ENCODE measurements at places on chromosomes 7 and 10.

DNA sequence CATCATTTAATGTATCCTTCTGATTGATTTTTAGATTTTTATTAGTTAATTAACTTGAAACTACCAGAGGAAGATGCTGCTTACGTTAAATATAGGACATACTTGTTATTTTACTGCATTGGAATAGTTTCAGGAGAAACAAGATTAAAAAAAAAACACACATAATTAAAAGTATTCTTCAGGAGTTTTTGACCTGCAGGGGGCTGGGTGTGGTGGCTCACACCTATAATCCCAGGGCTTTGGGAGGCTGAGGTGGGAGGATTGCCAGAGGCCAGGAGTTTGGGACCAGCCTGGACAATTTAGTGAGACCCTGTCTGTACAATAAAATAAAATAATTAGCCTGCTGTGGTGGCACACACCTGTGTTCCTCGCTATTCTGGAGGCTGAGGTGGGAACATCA lies 10.7 kb downstream of the CBLL1 start:
- no peak for DNase-seq

DNA sequence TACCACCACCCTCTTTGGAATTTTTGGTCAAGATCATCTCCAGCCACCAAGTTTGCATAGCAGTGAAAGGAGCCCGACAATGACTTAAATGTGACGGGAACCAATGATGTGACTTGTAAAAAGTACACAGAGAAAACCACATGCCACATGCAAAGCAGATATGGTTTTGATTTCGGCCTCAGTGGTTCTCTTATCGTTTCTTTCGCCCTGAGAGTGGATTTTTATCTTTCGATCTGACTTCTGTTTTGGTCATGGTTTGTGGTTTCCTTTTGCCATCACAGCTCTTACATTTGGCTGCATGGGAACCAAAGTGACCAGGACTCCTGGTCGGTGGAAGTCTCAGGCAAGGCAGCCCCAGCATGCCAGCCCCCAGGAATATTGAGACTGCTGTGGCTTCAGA lies 31.5 kb downstream of the TCF7L2 start:
- no peak for DNase-seq

- no peak for DNase-seq
Observed at GRCh38 chr10:4526311-4526731, 299.7 kb upstream of the AKR1E2 start.

DNA sequence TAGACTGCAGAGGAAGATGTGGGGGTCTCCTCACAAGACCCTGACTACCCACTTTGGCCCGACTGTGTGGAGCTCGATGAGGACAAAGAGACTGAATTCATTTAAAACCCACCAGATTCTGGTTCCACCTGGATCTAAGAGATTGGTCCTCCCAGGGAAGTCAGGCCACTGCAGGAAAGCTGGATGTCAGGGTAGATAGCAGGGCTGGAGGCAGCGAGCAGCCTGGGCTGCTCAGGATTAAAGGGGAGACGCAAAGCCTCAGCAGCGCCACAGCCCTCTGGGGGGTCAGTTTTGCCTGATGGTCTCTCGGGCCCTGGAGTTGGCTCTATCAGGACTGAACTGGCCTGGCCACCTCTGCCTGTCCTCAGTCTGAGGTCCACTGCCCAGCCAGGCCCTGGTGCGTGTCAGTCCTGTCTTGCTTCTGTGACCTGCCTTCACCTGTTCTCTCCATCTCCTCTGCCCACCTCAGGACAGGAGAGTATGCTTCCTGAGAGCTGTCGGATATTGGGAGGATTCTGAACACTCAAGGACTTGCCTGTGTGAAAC lies 12.2 kb upstream of the KLRG2 start:
- DNase-seq, result no peak

DNA sequence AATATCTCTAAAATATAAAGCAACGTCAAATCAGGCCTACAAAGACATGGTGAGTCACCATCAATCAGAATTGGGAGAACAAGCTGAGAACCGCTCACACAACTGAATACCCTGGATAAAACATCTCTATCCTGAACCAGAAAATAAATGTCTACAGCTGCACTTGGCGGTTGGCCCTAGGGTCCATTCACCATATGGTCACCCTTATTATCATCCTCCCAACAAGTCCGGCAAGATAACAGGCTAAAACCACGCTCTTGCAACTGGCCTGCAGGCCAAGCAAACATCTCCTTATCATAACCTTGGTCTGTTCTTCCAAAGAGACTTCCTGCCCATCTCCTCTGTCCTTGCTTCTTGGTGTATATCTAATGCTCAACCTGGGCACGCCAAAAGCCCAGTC lies 310.7 kb downstream of the CALN1 start:
- no peak for DNase-seq

GRCh38 chr10:13913897-13914296 lies 327.1 kb downstream of the PRPF18 start:
- no peak for DNase-seq

GRCh38 chr7:16579216-16579615 lies 52.6 kb downstream of the LRRC72 start:
- no peak for DNase-seq

DNA sequence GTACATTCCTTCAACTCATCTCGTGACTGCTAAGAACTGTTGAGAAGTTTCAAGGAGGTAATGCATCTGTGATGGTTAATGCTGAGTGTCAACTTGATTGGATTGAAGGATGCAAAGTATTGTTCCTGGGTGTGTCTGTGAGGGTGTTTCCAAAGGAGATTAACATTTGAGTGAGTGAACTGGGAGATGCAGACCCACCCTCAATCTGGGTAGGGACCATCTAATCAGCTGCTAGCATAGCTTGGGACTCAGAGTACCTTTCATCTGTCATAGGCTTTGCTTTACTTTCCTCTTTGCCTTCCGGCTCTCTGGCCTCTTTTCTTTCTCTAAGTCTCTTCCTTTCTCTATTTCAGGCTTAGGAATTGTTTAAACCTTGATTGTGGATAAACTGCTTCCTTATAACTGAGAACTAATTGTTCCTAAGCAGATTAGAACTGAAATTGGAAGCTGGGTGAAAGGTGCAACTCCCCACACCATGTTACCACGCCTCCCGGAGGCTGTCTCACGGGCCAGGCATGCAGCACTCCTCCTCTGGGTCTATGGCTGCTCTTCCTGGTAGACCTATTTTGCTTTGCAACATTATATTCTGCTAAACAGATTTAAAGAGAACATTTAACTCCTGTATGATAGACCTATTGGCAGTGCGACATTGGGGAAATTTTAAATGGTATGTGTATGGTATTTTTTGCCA lies 298.2 kb downstream of the CCSER2 start:
- no peak for DNase-seq

DNA sequence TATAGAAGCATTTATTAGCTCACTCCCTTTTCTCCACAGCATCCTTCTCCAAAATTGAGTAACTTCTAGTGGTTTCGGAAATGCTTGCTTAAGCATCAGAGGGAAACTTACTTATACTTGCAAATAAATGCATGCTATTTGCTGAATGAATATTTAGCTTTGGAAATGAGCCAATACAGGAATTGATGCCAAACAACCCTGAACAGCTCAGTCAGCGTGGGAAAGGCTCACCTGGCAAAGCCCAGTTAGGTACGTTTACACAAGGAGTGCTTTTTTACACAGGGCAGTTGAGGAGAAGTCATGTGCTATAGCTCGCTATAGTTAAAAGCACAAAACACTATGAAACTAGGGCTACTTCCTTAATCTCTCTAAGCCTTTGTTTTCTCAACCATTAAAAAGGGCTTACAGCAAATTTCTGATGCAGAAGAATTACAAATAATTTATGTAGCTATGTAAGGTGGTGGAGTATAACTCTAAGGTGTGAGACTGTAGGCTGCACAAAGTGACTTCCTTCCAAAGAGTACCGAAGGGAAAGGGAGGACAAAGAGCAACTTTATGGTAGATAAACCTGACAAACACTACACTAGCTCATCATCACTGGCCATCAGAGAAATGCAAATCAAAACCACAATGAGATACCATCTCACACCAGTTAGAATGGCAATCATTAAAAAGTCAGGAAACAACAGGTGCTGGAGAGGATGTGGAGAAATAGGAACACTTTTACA lies 498.2 kb downstream of the PHTF2 start:
- no peak for DNase-seq

DNA sequence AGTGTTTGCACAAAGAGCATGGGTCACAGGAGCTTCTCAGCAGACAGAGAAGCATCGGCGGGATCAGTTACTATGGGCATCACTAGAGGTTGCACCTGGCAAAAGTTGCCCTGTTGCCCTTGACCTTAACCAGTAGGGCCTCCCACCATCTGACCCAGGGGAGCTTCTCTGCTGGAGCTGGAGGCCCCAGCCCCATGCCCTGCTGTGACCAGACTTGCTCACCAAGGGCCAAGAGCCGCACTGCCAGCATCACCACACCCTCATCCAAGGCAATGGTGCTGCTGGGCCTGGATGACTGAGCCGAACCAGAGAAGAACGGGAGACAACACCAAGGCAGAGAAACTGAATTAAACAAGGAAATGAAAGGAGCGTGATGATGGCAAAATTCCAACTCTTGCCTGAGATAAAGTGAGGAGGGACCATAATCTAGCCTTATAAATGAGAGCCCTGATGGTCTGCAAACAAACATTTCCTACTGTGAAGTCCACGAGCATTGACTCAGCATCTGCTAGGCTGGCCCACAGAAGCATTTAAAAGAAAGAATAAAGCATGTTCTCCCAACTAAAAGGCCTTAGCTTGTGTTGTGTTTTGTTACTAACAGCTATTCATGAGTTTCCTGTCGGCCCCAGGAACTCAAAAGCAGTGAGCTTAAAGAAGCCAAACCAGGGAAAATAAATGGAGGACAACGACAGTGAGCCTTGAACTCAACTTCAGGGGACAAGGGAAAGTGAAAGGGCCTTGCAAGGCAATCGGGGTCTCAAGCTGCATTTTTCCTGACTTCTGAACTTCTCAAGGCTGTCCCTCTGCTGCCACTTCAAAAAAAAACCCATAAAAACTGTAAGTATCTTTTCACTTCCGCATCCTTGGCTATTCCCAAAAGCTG lies 60.4 kb downstream of the AFAP1L2 start:
- DNase-seq, result no peak

DNA sequence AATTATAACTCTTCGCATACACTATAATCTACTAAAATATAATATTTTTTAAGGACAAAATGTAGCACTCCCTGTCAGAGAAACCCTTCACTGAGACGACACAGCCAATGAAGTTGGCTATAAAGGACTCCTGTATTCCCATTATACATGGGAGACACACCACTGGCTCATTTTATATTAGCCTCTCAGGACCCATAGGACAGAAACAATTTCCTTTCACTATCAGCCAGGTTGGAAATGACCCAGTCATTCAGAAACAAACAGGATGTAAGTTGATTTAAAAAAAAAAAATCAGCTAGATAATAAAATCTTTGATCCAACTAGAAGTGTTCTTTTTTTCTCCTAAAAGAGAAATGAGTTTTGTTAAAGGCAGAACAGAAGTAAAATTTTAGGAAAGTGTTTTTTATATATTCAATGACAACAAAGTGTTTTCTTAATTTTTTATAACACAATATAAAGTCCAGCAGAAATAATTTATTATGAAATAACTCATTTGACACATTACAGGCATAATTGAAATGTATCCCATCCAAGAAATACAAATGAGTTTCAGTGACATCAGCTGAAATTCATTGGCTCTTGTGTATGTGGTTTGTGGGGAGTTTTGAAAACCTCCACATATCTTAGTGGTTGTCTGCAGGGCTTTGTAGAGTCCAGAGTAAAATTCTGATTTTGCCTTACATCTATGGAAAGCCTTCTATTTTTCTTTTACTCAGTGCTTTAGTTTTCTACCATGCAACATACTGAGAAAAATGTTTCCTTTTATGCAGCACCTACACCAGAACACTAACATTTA lies 64.1 kb downstream of the CTTNBP2 start:
- DNase-seq, result no peak

GRCh38 chr10:15092855-15093408 lies 4.2 kb upstream of the RPP38 start:
- DNase-seq, result no peak

DNA sequence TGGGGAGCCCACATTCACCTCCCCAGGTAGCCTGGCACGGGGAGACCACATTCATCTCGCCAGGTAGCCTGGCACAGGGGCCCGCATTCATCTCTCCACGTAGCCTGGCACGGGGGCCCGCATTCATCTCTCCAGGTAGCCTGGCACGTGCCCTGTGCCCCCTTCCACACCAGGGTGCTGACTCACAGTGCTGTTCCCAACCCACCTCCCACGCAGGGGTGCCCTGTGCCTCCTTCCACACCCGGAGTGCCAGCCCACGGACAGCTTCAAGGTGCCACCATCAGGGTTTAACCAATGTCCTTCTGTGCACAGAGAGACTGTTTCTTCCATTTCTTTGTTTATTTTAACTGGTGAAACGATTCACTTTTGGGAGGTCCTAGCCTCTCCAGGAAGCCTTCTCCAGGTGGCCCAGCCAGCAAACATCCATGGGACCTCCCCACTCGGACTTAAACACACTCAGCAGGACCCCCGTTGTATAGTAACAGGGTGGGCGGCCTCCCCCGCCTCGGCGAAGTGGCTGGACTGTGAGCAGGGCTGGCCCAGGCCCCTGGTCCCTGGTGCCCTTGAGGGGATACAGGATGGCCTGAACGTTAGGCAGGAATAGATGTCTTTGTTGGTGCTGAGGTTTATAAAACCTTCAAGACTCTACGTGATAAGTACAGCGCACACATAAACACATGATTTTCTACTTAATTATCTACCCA lies 41.1 kb upstream of the FOXL3 start:
- no peak for DNase-seq

DNA sequence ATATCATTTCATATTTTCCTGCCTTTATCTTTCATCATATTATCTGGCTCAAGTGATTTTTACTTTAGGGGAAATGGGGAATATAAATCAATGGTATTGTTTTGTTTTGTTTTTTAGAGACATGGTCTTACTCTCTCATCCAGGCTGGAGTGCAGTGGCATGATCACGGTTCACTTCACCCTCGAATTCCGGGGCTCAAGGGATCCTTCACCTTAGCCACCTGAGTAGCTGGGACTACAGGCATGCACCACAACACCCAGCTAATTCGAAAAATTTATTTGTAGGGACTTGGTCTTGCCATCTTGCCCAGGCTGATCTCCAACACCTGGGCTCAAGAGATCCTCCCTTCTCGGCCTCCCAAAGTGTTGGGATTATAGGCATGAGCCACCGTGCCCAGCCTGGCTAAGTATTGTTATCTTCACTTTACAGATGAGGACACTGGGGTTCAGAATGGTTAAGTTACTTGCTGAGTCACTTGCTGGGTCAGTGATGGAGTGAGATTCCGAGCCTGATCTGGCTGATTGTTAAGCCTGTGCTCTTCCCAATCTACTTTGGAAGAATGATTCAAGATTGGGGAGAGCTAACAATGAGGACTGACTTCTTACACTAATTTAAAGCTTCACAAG lies 3.7 kb upstream of the SLC16A9 start:
- no peak for DNase-seq
